Transverse colon (tissue), 4 donors: ENCODE measurements at places on chromosomes 1 and 21. TPM values are rescaled to one million over a fixed set of nuclear protein-coding genes. Genes with fewer than 3 reads are reported as not detected.

HSPA13 gene
- 1.9 TPM for total RNA-seq

DNA sequence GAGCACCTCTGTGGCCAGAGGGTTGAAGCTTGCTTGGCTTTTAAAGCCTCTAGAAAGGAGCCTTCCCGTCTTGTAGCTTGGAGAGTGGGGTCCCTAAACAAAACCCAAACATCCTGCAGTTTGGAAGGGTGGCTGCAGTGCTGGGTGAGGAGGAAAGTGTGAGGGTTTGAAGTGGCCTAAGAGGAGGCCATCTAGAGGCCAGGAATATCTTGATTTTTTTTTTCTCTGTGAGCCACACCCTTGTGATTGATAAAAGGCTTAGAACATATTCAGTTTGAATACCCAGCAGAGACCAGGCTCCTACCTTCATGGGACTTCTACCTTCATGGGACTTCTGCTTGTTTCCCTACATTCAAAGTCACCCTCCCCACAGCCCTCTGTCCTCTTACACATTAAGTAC is 37.3 kb upstream of the PIGV start:
- no peak for DNase-seq

LCE2C gene
- not detected for total RNA-seq

DNA sequence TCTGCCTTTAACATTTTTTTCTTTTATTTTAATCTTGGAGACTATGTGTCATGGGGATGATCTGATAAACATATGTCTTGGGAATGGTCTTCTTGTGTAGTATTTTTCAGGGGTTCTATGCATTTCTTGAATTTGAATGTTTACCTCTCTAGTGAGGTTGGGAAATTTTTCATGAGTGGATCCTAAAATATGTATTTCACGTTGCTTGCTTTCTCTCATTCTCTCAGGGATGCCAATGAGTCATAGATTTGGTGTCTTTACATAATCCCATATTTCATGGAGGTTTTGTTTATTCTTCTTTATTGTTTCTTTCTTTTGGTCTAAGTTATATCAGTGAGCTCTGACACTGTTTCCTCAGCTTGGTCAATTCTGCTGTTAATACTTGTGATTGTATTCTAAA is 1237.2 kb downstream of the PLA2G4A start:
- no peak overlapping the region for H3K27ac ChIP-seq
- no peaks in the 10 kb centered on the region for H3K27me3 ChIP-seq
- DNase-seq: no peak

CASZ1 gene
- 215 TPM for total RNA-seq

GRCh38 chr1:53567851-53568250 is 108.7 kb downstream of the DMRTB1 start:
- no peak for DNase-seq
- H3K36me3 ChIP-seq: no peaks in the 10 kb centered on the region
- no peak overlapping the region for H3K27ac ChIP-seq
- H3K27me3 ChIP-seq: peaks cover 12% of the 10 kb centered on the region
- no peaks in the 10 kb centered on the region for H3K4me1 ChIP-seq

ZMYND12 gene
- total RNA-seq: not detected

SPRR3 gene
- not detected for total RNA-seq

GRCh38 chr21:42176859-42177258 is 42.1 kb upstream of the ABCG1 start:
- no peak overlapping the region for H3K4me3 ChIP-seq
- peaks cover 2% of the 10 kb centered on the region for H3K4me1 ChIP-seq
- no peaks in the 10 kb centered on the region for H3K27me3 ChIP-seq
- DNase-seq: no peak
- no peak overlapping the region for H3K27ac ChIP-seq

DNA sequence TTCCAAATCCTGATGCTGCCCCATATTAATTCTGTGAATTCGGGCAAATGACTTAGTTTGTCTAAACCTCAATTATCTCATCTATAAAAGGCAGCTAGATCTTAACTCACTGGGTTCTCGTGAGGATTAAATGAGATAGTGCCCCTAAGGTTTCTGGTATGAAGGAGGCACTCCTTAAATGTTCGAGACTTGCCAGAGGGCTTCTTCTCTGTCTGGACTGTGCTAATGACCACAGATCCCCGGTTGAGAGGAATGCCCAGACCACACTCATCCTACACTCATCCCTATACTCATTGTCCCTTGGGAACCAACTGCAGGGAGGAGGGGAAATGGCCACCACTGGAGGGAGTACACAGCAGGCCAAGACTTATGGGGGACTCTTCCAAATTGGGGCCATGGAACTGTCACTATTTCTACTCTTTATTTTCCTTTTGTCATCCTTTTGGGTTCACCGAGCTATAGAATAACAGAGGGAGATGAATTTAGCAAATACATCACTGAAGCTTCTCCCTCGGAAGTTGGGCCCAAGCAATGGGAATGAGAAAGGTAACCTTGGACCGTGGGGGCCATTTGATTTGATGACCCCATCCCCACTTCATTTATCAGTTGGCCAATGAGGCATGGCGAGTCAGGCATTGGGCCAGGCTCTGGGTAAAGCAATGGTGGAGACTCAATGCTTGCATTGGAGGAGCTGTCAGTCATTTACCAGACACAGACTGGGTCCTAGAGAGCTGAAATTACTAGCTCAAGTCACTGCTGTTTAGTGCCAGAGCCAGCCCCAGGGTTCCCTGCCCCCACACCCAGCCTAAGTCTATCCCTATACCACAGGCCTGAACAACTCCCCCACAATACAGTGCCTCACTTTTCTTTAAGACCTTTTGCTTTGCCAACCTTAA is 5.1 kb downstream of the ATF3 start:
- no peaks in the 10 kb centered on the region for H3K4me1 ChIP-seq
- H3K27me3 ChIP-seq: no peaks in the 10 kb centered on the region
- DNase-seq: no peak

DNA sequence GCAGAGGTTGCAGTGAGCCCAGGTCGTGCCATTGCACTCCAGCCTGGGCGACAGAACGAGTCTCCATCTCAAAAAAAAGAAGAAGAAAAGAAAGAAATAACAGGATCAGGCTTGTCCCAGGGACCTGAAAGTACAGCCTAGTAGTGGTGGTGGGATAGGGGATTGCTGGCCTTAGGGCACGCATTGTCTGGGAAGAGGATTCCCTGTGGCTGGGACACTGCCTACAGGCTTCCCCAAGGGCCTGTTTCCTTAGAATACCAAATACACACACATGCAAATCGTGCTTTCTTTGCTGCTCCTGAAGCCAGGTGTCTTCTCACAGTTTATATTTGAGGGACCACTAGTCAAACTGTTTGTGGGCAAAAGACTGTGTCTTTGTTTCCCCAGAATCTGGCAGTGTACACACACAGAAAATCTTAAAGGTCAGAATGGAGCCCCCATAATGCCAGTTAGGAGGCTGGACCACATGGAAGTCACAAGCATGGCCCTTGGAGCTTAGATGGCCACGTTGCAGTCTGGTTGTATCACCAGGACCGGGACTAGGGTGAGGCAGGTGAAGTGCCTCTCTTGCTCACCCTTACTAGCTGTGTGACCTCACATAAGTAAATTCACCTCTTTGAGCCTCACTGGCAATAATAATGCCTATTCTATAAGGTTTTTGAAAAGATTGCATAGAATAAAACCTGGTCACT is 12.7 kb upstream of the ASAP3 start:
- H3K36me3 ChIP-seq: no peaks in the 10 kb centered on the region
- DNase-seq: no peak
- no peak overlapping the region for H3K4me3 ChIP-seq
- H3K27ac ChIP-seq: no peak overlapping the region
- H3K27me3 ChIP-seq: no peaks in the 10 kb centered on the region

GRCh38 chr1:94721240-94721639 is 98.9 kb upstream of the SLC44A3 start:
- no peak for DNase-seq
- no peaks in the 10 kb centered on the region for H3K36me3 ChIP-seq
- H3K4me1 ChIP-seq: no peaks in the 10 kb centered on the region
- no peak overlapping the region for H3K4me3 ChIP-seq
- no peak overlapping the region for H3K27ac ChIP-seq

GRCh38 chr21:42857216-42857615 is 22.1 kb downstream of the WDR4 start:
- no peak for DNase-seq
- H3K36me3 ChIP-seq: no peaks in the 10 kb centered on the region
- H3K27ac ChIP-seq: no peak overlapping the region
- H3K4me3 ChIP-seq: no peak overlapping the region
- no peaks in the 10 kb centered on the region for H3K4me1 ChIP-seq

- H3K4me3 ChIP-seq: no peak overlapping the region
- H3K4me1 ChIP-seq: no peaks in the 10 kb centered on the region
- DNase-seq: no peak
- no peak overlapping the region for H3K27ac ChIP-seq
- no peaks in the 10 kb centered on the region for H3K36me3 ChIP-seq
Measured at GRCh38 chr1:207059881-207060280, 6.8 kb downstream of the PFKFB2 start.

DNA sequence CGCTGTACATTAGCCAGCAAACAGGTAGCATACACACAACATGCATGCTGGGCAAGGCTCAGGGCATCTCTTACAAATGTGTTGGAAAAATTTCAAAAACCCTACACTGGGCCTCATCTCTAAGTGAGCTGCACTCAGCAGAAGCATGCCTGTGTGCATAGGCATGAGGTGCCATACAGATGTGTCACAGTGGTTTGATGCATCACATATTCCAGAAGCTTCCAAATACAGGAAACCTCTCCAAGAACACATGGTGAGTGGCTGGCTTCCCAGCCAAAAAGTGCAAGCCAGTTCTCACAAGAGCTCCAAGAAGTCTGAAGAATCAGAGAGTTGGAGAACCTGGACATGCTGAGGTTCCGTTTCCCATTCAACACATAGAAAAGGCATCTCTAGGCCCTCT is 58.3 kb downstream of the CD46 start:
- H3K4me3 ChIP-seq: no peak overlapping the region
- DNase-seq: no peak
- no peaks in the 10 kb centered on the region for H3K27me3 ChIP-seq
- H3K27ac ChIP-seq: peak overlapping the region; percentile 76
- H3K4me1 ChIP-seq: peaks cover 90% of the 10 kb centered on the region

DNA sequence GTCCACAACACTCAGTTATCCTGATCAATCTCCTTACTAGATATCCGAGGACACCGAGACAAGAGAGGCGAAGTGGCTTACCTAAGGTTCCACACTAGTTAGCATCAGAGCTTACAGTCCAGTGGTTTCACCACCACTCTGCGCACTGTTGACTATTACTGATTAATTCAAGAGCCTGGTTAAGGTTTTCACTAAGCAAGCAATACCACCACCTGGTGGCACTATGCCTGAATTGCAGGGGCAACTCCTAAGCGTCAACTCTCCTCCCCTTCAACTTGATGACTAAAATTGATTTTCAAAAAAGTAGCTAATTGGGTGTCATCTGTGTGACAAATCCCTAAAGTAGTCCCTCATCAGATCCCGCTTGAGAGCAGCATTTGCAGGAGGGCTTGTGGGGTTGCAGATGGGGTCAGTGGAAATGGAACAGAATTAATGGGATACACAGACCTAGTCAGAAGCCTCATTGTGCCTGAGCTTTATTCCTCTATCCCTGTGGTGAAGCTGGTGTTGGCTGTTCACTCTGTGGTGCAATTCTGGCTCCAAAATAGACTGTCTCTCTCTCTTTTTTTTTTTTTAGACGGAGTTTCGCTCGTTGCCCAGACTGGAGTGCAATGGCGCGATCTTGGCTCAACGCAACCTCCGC is 9.1 kb downstream of the TTC22 start:
- DNase-seq: no peak
- H3K4me1 ChIP-seq: peaks cover 24% of the 10 kb centered on the region

HHAT gene
- 11.6 TPM for total RNA-seq

ABCB10 gene
- total RNA-seq: 20.3 TPM

IRF2BP2 gene
- 82.7 TPM for total RNA-seq

ST3GAL3 gene
- 23.9 TPM for total RNA-seq

GRCh38 chr1:61204528-61204927 is 122.2 kb downstream of the NFIA start:
- H3K27me3 ChIP-seq: no peaks in the 10 kb centered on the region
- DNase-seq: no peak
- H3K4me1 ChIP-seq: peaks cover 6% of the 10 kb centered on the region

- H3K27me3 ChIP-seq: peaks cover 7% of the 10 kb centered on the region
- no peaks in the 10 kb centered on the region for H3K36me3 ChIP-seq
- H3K4me3 ChIP-seq: peak within 1 kb of the TSS; percentile 42
- peak; percentile 53 for DNase-seq
- H3K4me1 ChIP-seq: peaks cover 4% of the 10 kb centered on the region
Measured at GRCh38 chr1:149917571-149918144, at the start of gene SV2A. Gene SV2A, minus strand, starts transcription at chr1:149917844. Its CDS starts 4,004 bp downstream, at chr1:149913840.

DNA sequence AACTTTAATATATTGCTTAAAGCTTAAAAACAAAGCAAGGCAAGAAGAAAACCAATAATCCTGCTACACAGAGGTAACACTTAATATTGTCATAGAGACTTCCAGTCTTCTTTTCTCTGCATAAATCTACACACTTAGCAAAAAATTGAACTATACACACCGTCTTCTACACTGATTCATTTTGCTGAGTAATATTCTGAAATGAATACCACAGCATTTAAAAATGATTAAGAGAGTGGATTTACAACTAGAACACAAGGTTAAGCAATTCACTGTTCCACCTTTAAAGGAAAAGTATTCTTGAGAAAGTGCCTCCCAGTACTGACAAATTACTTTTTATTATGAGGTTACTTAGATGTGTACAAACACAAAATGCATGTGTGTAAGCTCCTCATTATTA is 22.2 kb upstream of the ITPKB start:
- DNase-seq: no peak
- H3K27me3 ChIP-seq: no peaks in the 10 kb centered on the region
- no peaks in the 10 kb centered on the region for H3K4me1 ChIP-seq
- no peak overlapping the region for H3K4me3 ChIP-seq
- H3K27ac ChIP-seq: no peak overlapping the region

GPR25 gene
- total RNA-seq: not detected

CRP gene
- not detected for total RNA-seq

SYT11 gene
- 5.9 TPM for total RNA-seq

- H3K27me3 ChIP-seq: no peaks in the 10 kb centered on the region
- H3K4me1 ChIP-seq: peaks cover 43% of the 10 kb centered on the region
- peak; percentile 93 for DNase-seq
- no peaks in the 10 kb centered on the region for H3K36me3 ChIP-seq
Measured at GRCh38 chr1:208243967-208244916, at the start of gene PLXNA2. Gene PLXNA2, minus strand, starts transcription at chr1:208244384. Its CDS starts 26,462 bp downstream, at chr1:208217922.

- H3K36me3 ChIP-seq: no peaks in the 10 kb centered on the region
- DNase-seq: no peak
- H3K4me3 ChIP-seq: no peak overlapping the region
Measured at GRCh38 chr1:109298666-109299557, 7.9 kb downstream of the MYBPHL start.
